Mesenteric fat pad (tissue), 1 donor: ENCODE measurements at places on chromosomes 2 and 18. TPM values are rescaled to one million over a fixed set of nuclear protein-coding genes. Genes with fewer than 3 reads are reported as not detected.

ABCG5 gene
- not detected for total RNA-seq

RAX gene
- total RNA-seq = not detected

STARD6 gene
- total RNA-seq = not detected

MYO1B gene
- 63.9 TPM for total RNA-seq

ITPRID2 gene
- 119 TPM for total RNA-seq

SPDYA gene
- total RNA-seq = 2.0 TPM

TXNDC2 gene
- total RNA-seq = 0.22 TPM

MAB21L4 gene
- total RNA-seq = not detected

FAM136A gene
- total RNA-seq = 25.9 TPM

KLHL41 gene
- total RNA-seq = 0.55 TPM

TMEM37 gene
- 56.4 TPM for total RNA-seq

RGPD6 gene
- total RNA-seq = 26.9 TPM

INHA gene
- total RNA-seq = 0.45 TPM

QPCT gene
- total RNA-seq = 5.6 TPM

NCKAP5 gene
- total RNA-seq = 1.7 TPM
